ENCODE measurements at places on chromosomes 7 and 10.

GRCh38 chr10:6025683-6026255 is 36.4 kb downstream of the IL2RA start:
- no peak for DNase-seq

DNA sequence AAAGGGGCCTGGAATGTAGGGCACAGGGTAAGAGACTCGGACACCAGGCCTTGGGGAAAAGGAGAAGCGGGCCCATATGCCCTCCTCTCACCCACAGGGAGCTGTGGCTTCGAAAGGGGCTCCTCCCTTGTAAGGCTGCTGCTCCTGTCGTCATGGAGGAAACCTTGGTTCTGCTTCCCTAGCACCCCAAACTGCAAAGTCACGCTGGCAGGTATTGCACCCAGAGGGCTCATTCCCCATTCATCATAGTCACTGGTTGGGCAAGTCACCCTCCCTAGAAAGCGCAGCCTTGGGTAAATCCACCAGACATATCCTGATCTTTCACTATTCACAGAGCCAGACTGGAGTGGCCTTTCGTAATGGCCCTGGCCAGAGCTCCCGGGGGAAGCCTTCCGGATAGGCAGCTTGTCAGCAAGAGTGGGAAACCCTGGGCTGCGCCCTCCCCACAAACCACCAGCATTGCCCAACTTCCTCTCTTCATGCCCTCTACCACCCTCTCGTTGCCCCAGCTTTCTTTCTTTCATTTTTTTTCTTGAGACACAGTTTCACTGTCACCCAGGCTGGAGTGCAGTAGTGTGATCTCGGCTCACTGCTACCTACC is 121.0 kb downstream of the HIP1 start:
- DNase-seq: no peak

DNA sequence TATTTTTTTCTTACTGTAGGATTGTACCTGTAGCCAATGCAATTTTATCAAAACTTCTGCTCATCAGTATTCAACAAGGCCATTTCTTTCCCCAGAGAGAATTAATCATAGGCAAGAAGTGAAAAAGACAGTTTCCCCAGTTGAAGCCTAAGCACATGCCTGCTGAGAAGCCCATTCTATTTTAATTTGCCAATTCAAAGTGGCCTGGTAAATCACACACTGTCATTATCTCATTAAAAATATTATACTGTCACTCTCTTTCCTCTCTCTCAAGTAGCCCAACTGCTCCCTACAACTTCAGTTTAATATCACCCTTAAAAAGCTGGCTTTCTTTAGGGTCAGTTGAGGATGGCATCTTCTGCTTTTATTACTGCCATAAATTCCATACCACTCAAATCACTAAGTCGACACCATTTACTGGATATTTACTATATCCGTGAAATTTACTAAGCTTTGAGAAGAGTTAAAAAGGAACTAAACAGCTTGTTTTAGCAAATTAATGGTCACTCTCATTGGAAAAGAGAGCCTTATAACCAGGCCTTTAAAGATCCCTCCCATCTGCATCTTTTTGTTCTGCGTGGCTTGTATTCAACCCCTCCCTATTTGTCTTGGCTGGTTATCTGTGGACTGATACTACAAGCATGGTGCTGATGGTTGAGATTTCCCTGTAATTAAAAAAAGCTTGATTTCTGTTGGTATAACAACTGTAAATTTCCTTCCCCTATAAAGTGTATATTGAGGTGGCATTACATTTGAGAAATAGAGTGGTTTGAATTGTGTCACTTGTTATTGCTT is 30.6 kb downstream of the COL28A1 start:
- DNase-seq: no peak

DNA sequence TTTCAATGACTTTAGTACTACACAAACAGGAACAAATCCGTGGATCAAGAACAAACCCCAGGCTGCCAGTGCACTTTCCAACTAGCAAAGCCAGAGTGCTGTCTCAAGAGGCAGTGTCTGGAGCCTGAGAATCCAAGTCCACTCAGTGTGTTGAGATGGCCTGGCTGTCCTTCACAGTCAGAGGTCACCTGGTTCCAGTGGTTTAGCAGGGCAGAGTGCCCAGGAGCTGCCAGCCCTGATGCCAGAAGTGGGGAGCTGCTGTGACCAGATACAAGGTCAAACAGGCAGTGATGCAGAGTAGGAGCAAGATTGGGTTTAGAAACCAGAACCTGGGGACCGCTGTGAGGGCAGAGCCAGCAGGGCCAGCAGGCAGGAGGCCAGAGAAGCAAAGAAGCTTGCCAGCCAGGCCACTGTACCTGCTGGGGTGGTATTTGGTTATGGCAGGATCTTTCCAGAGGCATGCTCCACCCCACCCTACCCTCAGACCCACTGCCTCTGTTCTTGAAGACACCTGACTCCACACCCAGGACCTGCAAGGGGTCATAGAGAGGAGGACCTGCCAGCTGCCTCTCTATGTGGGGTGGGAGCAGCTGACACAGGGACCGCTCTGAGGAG is 35.6 kb upstream of the C10orf90 start:
- DNase-seq: no peak

DNA sequence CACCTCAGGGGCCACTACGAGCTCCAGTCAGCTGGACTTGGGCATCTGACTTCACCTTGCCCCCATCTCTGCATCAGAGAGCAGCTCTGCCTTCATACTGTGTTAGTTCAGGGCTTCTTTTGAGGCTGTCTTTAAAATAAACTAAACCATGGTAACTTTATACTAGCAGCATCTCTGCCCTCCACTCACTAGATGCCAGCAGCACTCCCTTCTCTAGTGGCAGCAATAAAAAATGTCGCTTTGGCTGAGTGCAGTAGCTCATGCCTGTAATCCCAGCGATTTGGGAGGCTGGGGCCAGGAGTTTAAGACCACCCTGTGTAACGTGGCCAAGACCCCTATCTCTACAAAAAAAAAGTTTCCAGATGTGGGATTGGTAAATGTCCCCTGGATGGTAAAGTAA is 584.4 kb downstream of the INHBA start:
- DNase-seq: no peak

GRCh38 chr7:112226701-112227276 is 20.3 kb downstream of the ZNF277 start:
- no peak for DNase-seq

- no peak for DNase-seq
Measured at GRCh38 chr7:155807789-155808548, 4.3 kb downstream of the SHH start.

Measured in NCI-H524 treated with DMSO at 0.1 percent for 48 hours (cell line).